ENCODE measurements at places on chromosomes 4 and X.

- no peak for DNase-seq
Measured at GRCh38 chr4:139265654-139266053, 14.4 kb downstream of the MGARP start.

- DNase-seq = no peak
Measured at GRCh38 chr4:19298998-19299397, 952.7 kb upstream of the SLIT2 start.

DNA sequence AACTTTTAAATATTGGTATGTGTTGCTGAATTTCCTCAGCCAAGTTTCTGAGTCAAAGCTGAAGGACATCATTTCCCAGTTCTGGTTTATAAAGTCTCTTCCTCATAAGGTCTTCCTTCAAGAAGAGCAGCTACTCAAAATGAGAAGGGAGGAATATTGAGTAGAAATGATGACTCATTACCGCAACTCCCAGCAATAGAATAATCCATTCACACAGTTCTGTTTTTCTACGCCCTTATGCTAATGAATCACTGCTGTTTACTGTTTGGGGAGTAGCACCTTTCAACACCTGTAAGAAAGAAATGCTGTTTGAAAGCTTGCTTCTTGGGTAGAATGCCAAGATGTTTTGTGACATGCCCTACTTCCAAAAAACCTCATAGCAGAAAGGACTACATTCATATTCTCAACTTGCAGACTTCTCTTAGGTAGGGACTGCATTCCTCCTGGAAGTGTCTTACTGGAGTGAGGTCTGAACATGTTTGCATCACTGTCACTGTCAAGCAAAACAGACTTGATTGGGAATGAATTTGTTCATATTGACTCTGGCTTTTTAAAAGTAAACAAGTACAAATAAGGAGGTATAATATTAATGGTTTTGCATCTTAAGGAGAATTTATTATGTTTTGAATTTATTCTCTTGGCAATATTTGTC, 147.2 kb upstream of the BANK1 start:
- DNase-seq = no peak

DNA sequence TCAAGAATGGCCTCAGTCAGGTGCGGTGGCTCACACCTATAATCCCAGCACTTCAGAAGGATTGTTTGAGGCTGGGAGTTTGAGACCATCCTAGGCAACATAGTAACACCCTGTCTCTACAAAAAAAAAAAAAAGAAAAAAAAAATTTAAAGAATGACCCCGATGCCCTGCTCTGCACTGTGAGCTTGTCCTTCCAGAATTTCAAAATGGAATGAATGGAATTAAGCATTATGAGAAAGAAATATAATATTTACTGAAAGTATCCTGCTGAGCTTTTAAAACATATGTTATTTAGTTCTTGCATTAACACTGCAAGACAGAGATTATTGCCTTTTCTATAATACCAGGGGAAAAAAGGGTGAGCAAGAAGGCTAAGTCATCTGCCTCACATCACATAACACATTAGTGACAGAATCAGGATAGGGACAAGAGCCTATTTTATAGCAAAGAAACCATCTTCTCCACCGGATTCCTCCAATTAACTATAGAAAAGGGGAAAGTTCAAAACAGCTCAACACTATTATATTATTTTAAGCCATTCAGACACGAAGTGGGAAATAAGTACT, 41.9 kb upstream of the GAB1 start:
- DNase-seq = no peak

GRCh38 chrX:51182545-51182944, 150.1 kb upstream of the NUDT10 start:
- DNase-seq = no peak

DNA sequence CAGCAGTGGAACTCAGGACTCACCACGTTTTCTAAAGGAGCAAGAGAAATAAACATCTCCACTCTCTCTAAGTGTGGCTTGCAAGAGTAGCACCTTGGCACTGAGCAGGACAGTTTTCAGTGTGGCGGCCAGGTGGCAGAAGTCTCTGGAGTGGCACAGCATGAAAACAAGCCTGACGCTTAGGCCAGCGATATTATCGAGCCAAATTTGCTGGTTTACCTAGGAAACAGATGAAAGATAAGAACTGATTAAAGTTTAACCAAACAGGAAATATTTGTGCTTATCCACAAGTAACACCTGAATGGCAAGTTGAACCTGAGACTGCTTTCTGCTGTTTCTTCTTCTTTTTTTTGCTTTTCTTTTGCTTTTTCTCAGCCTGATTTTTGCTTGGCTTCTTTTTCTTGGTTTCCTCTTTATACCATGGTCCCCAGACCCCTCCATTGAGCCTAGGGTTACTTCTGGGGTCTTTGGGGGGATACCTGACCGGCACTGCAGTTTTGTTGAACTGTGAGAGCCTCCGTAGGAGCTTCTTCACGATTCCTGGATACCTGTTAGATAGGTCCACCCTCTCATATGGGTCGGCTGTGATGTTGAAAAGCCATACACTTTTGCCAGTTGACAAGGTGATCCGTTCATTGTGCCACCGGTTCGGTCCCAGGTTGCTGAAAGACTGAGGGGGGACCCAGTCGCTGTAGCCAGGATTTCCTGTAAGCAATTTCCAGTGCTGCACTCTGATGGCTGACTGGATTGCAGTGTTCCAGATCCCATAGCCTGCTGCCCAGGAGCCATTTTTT, 77.3 kb downstream of the ARSJ start:
- DNase-seq = no peak

- DNase-seq = no peak
Measured at GRCh38 chr4:101033986-101034385, 313.3 kb downstream of the PPP3CA start.

GRCh38 chr4:13918110-13918509, 290.6 kb upstream of the BOD1L1 start:
- peak; percentile 89 for DNase-seq

DNA sequence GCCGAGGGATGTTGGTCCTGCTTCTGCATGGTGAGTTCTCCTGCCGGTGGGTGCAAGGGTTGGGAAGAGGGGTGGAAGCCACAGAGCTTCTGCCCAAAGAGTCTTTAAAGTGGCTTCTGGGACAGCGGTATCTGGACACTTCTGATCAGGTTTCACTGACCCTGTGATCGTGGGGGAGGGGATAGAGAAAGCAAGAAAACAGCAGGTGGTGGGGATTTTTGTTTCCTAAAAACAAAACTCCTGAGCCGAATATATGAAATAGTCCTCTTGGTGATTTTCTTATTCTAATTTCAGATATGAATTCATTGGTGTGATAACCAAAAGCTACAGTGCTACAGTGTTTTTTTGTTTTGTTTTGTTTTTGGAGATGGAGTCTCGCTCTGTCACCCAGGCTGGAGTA, 754 bp downstream of the NYX start:
- DNase-seq = no peak

DNA sequence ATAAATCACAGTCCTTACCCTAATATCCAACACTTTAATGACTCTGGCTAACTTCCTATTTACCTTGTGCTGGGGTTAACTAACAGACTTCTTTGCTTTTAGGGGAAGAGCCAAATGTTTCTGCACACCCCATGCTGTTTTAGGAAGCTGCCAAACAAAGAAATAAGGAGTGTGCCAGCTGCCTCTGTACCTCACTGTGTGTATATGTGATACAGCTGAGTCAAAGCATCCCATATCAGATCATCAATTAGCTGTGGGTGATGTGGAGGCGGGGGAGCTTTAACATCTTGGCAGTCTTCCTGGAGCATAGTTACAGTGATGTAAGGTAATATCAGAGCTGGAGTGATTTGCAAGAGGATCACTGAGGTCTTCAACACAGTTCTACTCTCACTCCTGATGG, 95.4 kb downstream of the COL25A1 start:
- DNase-seq = peak; percentile 86

GRCh38 chr4:38765382-38765781, 17.4 kb downstream of the TLR10 start:
- DNase-seq = no peak

- DNase-seq = no peak
Measured at GRCh38 chrX:13774696-13775095, 40.1 kb downstream of the OFD1 start.

GRCh38 chrX:32987142-32987541, 224.2 kb downstream of the DMD start:
- DNase-seq = no peak

- DNase-seq = no peak
Measured at GRCh38 chrX:132209527-132209926, 9.7 kb downstream of the RAP2C start.

DNA sequence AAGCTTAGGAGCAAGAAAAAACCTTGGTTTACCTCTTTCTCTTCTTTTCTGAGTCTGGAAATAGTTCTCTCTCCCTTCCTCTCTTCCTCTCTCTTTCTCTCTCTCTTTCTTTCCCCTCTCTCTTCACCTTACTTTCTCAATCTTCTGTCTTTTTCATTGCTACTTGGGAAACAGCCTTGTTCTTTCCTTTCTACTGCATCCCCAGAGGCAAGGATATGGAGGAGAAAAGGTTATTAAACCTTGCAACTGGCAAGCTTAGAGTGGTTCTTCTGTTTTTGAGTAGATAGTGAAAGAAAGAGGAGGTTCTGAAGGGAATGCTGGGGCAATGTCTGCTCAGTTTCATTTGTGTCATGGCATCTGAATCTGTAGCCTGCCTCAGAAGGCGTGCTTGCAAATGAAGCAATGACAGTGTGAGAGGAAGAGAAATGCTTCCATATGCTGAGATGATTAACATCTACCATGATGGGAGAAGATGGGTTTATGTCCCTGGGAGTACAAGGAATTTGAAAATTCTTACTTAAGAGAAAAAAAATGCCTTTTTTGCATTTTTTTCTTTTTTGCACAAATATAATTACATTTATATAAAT, 190.6 kb downstream of the CEP135 start:
- DNase-seq = no peak

- no peak for DNase-seq
Measured at GRCh38 chr4:55175779-55176231, 50.4 kb upstream of the KDR start.
